ENCODE measurements at places on chromosomes 3 and 15.

GRCh38 chr15:85443046-85443445 lies 62.6 kb downstream of the AKAP13 start:
- no peak for DNase-seq

- no peak for DNase-seq
Measured at GRCh38 chr3:126389794-126390146, 4.9 kb upstream of the CFAP100 start.

GRCh38 chr15:48963524-48964113 lies at the start of gene SHC4:
Gene SHC4 (minus strand): TSS chr15:48963919. CDS start chr15:48963015, 904 bp downstream.
- peak; percentile 25 for DNase-seq

GRCh38 chr3:102896851-102897621 lies 462.2 kb downstream of the ZPLD1 start:
- DNase-seq: no peak

DNA sequence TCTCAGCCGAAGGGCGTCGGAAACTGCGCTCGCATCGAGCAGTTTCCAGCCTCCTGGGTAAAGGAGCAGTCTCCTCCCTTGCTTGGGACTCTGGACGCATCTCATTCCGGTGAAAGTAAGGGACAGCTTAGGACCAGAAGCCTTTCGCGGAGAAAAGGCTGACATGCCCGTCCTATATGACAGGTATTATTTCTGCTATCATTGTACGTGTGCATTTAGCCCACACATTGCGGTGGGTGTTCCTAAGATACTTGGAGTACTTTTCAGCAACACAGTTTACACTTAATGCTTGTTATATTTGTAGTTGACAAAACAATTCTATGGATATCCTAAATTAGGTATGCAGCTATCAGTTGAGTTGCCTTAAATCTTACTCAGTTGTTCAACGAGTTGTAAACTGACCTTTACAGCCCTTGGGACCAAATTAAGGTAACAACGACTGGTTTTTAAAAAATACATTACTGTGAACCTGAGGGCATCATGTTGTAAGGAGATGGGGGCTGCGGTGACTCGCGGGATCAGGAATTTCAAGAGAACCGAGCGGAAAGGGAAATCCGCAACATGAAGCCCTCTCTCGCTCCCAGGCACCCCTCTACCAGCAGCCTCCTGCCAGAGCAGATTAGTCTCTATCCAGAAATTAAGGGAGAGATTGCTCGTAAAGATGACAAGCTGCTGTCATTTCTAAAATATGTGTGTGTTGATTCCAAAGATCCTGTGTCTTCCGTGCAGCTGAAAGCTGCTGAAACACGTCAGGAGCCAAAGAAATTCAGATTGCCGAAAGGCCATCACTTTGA lies 632 bp upstream of the COPS2 start:
- DNase-seq: peak; percentile 41

GRCh38 chr3:17023006-17023664 lies 138.4 kb downstream of the PLCL2 start:
- DNase-seq: no peak

GRCh38 chr3:188687389-188687788 lies 484.4 kb upstream of the TPRG1 start:
- no peak for DNase-seq

GRCh38 chr3:58597770-58598310 lies 20.6 kb upstream of the FAM107A start:
- DNase-seq: no peak

GRCh38 chr3:16072420-16073110 lies 101.9 kb upstream of the GALNT15 start:
- no peak for DNase-seq

DNA sequence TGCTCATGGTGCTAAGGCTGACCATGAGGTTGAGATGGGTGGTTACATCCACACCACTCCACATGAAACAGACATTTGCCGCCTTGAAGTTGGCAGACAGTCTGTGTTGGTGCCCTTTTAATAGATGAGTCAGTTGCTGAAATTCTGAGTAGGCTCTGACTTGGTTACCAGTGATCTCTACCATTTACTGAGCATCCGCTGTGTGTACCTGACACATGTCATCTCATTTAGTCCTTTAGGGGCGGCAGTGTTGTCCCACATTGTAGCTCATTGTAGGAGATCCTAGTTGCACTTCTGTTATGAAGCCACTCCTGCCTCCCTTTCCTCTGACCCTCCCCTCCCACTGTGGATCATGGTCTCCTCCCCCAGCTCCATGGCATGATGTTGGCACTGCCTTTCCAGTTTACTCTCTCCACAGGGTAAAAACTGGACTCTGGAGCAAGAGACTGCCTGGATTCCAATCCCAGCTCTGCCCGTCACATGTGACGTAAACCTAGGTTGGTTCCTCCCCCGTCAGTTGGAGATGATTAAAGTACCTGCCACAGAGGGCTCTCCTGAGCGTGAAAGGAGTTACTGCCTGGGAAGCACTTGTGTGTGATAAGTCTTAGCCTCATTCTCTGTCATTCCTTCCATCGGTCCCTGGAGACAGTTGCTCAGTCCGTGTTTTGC lies 21.6 kb downstream of the SLCO3A1 start:
- no peak for DNase-seq

- peak; percentile 69 for DNase-seq
Measured at GRCh38 chr3:129824926-129825541, 68.5 kb downstream of the TMCC1 start.

DNA sequence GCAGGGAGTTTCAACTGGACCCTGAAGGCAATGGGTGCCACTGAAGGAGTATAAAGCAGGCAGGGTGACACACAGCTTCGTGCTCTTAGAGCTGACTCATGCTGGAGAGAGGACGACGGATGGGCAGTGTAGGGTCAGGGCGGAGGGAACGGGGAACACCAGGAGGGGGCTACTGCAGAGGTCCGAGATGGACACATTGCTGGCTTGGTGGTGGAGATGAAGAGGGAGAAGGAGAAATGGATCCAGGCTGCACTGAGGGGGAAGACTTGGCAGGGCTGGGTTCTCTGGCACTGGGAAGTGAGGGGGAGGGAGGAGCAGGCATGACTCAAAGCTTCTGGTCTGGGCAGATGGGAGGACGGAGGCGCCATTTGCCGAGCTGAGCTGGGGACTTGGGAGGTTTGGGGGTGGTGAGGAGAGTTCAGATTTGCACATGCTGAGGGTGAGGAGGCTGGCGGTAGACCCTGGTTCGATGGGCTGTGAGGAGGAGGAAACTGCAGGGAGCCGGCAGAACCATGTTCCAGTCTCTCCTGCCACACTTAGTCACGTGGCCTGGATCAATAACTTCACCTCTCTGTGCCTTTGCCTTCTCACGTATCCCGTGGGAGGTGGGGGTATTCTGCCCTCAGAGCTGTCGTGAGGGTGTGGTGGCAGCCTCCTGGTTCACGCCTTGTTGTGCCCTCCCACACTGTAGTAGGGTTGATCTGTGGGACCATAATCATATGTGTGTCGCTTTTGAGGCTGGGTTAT lies 4.6 kb upstream of the KCTD6 start:
- DNase-seq: no peak

GRCh38 chr15:92958105-92958504 lies 58.0 kb downstream of the CHD2 start:
- no peak for DNase-seq

DNA sequence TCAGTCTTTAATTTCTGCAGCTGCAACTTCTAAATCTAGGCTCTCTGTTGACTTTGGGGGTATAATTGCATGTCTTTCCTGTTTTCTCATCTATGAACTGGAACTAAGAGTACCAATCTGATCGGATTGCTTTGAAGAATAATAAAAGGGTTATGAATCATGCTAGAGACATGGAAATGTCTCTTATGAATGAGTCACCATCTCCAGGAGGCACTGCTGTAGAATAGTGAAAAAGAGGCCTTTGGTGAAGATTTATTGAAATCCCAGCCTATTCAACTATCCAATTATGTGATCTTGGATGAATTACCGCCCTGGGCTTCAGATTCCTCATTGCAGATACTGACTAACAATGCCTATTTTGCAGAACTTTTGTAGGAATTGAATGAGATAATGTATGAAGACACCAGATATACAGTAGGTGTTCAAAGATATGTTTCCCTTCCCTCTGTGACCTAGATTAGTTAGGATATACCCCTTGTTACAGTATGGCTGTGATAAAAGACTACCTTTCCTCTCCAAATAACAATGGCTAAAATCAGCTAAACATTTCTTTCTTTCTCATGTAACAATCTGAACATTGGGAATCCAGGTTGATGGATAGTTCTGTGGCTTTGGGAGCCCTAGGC lies 11.5 kb upstream of the CMTM8 start:
- no peak for DNase-seq

- DNase-seq: no peak
Measured at GRCh38 chr3:155631323-155632019, 113.4 kb downstream of the PLCH1 start.

- no peak for DNase-seq
Measured at GRCh38 chr15:101188637-101189408, 63.0 kb downstream of the CHSY1 start.

GRCh38 chr3:82610236-82610635 lies 848.8 kb upstream of the GBE1 start:
- no peak for DNase-seq

- DNase-seq: no peak
Measured at GRCh38 chr3:134447351-134447750, 38.4 kb downstream of the ANAPC13 start.

- DNase-seq: no peak
Measured at GRCh38 chr3:79587150-79587549, 180.6 kb downstream of the ROBO1 start.

- no peak for DNase-seq
Measured at GRCh38 chr3:182738583-182739411, 54.5 kb upstream of the ATP11B start.

- DNase-seq: peak; percentile 99
Measured at GRCh38 chr15:58521293-58521991, 89.7 kb downstream of the LIPC start.

- no peak for DNase-seq
Measured at GRCh38 chr3:61701011-61701410, 139.6 kb downstream of the PTPRG start.

- DNase-seq: peak; percentile 25
Measured at GRCh38 chr3:49397470-49397869, 14.3 kb downstream of the RHOA start.

DNA sequence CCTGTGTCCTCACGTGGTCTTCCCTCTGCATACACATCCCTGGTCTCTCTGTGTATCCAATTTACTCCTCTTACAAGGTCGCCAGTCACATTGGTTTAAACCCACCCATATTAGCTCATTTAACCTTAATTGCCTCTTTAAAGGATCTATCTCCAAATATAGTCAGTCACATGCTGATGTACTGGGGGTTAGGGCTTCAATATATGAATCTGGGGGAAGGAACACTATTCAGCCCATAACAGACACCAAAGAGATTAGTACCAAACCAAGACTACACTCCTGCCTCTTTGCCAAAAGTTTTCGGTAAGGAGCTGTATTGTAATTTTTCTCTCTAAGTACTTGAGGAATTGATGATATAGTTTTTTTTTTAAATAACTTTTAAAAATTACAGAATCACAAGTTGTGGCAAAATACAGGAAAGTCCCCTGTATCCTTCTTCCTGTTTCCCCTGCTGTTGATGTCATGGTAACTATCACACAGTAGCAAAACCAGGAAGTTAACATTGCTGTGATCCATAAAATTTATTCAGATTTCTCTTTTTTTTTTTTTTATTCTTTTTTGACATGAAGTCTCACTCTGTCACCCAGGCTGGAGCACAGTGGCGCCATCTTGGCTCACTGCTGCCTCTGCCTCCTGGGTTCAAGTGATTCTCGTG lies 67.8 kb downstream of the SLCO3A1 start:
- DNase-seq: no peak

GRCh38 chr15:74903676-74904075 lies 3.0 kb downstream of the FAM219B start:
- DNase-seq: no peak

- no peak for DNase-seq
Measured at GRCh38 chr3:154510780-154511179, 80.8 kb upstream of the GPR149 start.

DNA sequence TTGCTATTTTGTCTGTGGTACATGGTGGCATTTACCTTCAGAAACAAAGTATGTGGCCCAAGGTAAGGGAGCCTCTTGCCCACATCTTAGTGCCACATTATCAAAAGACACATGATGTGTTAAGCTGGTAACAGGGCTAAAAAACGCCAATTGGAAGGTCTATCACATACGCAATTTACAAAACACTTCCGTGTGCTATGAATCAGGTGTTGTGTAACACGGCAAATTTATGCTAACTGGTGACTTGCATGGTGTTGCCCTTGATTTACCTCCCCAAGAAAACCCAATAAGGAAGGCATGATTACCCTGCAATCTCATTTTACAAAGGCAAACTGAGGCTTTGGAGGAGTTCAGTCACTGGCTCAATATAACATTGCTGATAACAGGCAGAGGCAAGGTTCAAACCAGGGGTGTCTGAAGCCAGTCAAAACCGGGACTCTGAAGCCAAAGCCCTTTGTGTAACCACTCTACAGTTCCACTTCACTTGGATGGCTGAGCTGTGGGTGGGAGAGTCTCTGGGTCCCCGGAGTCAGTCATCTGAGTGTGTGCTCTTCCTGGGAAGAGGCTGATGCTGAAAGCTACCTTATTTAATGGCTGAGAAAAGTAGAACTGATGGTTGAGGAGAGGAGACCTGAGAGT lies 103.9 kb upstream of the BCL6 start:
- DNase-seq: no peak

- no peak for DNase-seq
Measured at GRCh38 chr3:158419820-158420653, 151.0 kb upstream of the MLF1 start.

- no peak for DNase-seq
Measured at GRCh38 chr15:28024889-28025250, 74.2 kb downstream of the OCA2 start.

DNA sequence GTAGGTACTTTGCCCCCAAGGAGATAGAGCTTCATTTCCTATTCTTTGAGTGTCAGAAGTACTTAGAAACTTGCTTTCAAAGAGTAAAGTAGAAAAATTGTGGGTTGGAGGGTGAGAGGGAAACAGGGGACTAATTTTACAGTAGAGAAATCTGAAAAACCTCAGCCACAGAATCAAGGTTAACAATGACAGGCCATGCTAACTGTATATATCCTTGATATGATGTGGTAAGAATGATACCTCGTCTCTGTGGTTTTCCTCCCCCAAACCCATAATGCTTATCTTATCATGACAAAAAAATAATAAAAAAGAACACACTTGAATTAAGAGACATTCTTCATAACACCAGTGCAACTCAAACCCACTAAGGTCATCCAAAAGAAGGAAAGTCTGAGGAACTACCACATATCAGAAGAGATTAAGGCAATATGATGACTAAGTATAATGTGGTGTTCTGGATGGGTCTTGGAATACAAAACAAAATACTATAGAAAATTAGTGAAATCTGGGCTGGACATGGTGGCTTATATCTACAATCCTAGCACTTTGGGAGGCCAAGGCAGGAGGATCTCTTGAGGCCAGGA lies 360.4 kb downstream of the ULK4 start:
- no peak for DNase-seq

Data from Kasumi-1 (cell line).